ENCODE measurements at places on chromosomes 2 and 18.

GRCh38 chr2:71502941-71503738, 49.8 kb downstream of the DYSF start:
- DNase-seq = no peak

- no peak for DNase-seq
Observed at GRCh38 chr2:37447446-37447845, 103.0 kb downstream of the QPCT start.

DNA sequence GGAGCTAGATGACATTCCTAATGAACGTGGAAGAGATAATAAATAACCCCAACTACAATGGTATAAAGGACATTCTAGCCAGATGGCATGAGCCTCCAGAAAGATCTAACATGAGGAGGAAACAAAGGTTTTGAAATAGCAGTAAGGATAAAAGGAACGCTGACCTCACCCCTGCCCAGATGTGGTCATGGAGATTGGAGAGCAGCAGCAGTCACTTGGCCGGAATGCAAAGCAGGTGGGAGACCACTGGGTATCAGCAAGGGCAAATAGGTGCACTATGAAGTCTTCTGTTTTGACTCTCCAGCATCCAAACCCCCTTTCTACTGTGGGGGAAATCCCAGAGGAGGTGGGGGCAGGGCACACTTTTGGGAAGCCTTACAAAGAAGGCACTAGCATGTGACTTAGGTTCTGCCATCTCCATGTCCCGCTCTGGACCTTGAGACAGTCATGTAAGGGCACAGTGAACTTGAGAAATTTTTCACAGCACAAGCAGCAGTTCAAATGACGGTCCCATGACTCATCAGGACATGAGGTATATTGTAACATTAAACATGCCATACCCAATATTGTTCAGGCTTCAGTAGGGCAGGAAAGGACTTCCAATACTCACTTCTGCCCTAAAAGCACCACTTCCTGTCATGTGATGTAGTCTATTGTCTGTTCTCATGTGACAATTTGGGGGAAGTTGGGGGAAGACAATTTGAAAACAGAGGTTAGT, 55.2 kb downstream of the METTL4 start:
- no peak for DNase-seq

DNA sequence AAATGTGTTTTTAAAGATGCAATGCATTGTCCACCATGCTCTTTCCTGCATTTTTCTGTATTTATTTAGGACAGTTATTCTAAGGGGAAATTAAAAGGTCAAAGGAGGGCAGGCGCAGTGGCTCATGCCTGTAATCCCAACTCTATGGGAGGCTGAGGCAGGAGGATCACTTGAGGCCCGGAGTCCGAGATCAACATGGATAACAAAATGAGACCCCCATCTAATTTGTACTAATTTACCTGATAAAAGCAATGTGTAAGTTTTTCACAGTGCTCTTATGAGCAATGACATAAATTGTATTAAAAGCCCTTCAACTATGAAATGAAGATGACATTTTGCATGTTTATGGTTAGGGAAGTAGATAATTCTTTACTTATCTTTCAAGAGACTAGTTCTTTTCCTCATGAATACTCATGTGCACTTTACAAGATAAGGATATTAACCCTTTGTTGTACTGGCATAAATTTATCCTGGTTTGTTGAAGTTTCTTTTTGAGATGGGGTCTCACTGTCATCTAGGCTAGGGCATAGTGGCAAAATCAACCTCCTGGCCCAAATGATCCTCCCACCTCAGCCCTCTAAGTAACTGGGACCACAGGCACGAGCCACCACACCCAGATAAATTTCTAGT, 9.7 kb downstream of the HSBP1L1 start:
- no peak for DNase-seq

DNA sequence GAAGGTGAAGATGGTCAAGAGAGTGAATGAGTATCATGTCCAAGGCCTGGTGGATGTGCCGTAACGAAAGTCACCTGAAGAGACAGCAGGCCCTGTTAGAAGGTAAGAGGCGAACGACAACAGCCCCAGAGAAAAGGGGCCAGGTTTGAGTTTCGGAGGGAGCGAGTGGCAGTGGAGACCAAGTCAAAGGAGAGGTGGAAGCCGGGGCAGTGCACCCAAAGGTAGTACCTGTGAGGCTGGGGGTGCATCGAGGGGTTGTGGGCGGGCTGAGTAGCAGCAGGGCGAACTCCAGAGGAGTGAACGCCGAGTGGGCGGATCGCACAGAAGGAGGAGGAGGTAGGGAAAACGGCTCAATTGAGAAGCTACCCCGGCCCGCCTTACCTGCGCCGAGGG, 358 bp downstream of the USP37 start:
- peak; percentile 42 for DNase-seq

DNA sequence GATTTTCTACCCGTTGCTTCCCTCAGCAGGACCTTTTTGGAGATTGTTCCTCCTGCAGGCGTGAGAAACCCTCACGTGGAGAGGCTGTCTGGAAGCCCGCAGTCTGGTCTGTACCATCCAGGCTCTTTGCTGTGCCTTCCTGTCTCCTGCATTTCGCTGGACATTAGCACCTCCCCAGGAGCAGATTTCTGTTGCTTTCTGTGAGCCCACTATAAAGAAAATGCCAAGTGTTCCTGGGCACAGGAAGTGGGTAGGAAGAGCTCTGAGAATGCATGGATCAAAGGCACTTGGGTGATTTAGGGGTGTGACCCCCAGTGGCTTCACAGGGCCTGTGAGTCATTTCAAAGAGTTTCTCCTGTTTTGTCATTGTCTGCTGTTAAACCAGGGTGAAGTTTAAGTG, 27.3 kb downstream of the SPTBN1 start:
- DNase-seq = no peak

DNA sequence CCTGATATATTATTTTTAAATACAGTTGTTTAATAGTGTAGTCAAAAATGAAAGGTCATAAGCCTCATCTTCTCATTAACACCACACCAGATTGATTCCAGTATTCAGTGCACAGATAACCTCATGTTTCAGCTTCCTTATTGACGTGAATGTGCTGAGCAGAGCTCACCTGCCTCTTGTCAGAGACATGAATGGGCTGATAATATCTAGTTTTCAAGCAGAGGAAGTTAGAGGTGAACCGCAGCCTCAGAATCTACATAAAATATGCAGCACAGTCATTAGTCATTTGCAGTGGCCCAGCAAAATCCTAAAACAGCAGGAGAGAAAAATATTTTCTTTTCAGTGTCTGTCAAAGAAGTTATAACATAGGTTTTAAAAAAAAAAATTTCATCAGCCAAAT, 216.2 kb downstream of the GBX2 start:
- no peak for DNase-seq

DNA sequence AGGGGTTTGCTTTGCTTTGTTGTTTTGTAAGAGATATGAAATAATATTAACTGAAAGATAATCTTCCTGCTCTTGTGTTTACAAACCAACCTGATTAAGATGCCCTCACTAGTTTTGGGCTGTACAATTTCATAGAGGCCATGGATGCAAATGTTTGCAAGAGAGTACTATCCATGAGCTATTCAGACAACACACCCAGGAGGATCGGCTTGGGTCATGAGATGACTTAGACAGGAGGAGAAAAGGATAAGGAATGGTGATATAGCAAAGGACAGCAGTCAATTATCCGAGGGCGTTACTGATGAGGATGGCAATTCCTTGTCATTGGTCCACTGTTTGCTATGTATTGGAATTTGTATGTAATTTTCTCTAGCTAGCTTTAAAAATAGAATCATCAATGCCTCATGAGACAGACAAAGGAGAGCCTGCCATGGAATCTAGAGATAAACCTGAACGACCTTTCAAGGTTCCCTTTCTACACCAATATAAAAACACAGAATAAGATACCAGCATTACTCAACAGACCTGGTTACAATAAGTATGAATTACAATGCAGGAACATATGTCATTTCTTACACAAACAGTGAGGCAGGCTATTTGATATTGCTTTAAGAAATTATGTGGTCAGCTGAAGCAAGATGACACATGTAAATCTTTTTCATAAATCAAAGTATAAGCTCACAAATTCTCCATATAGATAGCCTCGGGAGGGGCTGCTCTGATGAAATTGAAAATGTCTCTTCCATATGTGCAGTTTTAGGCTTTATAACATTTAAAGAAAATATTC, 54.4 kb upstream of the SOS1 start:
- no peak for DNase-seq
